ENCODE measurements at places on chromosomes 7 and 10.

- no peak for DNase-seq
These were observed 99.3 kb upstream of the FAM20C start for GRCh38 chr7:92888-93672.

DNA sequence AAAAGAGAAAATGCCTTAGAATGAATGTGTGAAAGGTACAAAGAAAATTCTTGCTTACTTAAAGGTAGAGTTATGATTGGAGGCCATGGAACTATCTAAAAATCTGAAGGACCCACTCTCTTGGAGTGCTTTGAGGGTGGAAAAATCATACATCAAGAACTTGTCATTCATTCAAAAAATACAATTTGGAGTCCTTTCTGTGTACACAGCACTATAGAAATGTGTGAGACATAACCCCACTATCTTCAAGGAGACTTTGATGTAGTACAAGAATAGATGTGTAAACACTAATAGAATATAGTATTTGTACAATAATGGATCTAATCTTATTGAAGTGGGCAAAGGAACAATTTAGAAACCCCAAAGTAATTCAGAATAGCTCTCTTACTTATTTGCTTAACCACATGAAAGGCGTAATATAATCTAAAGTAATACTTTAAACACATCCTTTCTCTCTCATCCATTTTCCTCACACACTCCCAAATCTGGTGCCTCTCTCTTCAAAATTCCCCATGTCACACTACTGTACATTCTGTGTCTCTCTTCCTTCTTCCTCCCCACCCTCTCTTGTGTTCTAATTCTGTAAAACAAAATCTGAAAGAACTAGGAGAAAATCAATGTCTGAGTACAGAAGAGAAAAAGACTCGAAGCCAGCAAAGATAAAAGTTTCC is 166.7 kb downstream of the DNAJB9 start:
- DNase-seq, result no peak

GRCh38 chr10:20350509-20350908 is 534.3 kb downstream of the PLXDC2 start:
- no peak for DNase-seq

DNA sequence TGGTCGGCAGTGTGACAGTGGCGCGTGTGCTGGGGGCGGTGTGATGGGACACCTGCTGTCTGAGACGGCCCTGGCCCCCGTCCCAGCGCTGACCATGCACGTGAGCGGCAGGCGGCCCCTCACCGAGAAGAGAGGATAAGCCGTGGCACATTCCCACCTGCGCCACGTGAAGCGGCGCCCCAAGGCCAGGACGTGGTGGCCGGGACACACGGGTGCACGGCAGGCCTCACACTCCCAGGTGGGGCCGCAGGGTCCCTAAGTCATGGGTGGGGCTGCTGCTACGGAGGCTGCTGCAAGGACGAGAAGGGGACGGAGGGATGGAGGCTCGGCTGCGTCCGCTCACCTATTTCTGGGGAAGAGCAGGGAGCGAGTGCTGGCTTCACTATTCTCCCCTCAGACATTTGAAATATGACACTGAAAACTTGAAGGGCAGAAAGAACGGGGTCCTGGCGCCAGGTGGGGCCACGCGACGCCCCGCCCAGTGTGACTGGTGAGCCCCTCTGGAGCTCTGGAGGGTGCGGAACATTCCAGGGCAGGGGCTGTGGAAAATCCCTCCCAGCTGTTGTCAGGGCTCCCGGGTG is 7.5 kb downstream of the CYP2W1 start:
- DNase-seq, result no peak

- no peak for DNase-seq
These were observed 1.7 kb downstream of the ABHD11 start for GRCh38 chr7:73736885-73737284.

DNA sequence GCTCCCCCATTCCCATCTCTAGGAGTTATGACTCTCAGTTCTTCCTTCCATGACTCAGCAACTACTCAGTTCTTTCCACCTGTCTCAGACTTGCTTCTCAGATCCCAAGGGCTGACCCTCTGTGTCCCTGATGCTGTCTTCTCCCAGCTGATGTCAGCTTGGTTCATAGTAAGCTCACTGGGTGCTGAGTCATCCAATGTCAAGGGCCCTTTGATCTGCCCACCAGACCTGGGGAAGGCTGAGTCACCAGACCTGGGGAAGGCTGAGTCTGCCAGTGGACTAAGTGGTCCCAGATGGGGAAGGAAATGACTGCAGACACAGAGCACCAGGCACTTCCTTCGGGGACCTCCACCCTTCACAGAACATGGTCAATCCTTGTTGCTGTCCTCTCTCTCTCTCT is 76.1 kb upstream of the ZEB1 start:
- peak; percentile 16 for DNase-seq

DNA sequence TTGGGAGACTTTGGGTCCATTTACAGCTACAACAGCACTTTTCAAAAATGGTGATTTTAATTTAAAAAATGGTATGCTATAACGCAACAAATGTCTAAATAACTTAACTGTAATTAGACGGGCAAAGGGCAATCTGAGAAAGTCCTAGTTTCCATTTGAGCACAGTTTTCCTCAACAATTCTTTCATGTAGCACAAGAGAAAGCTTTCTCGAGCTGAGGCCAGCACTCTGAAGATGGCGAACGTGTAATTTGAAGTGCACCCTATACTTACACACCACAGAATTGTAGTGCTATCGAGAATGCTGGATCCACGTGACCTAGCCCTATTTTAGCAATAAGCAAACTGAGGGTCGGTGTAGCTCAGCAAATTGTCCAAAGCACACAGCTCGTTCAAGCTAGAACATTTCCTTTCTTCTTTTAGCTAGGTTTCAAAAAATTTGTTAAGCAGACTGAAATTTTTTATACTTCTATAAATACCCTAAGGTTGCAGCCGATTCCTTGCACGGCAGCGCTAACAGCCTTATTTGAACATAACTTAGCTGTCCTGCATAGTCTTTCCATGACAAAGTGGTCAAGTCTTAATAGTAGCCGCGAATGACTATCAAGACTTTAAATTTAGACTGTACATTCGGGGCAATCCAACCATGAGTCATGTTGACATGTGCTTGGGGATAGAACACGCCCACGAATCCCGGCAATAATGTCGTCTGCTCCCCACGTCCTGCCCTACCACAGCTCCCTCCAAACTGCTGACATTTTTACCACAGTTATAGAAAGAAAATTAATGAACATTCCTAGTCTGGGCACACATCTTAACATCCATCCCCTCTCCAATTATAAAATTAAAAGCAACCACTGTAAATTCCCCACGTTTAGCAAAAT is 10.0 kb downstream of the KLF6 start:
- no peak for DNase-seq

DNA sequence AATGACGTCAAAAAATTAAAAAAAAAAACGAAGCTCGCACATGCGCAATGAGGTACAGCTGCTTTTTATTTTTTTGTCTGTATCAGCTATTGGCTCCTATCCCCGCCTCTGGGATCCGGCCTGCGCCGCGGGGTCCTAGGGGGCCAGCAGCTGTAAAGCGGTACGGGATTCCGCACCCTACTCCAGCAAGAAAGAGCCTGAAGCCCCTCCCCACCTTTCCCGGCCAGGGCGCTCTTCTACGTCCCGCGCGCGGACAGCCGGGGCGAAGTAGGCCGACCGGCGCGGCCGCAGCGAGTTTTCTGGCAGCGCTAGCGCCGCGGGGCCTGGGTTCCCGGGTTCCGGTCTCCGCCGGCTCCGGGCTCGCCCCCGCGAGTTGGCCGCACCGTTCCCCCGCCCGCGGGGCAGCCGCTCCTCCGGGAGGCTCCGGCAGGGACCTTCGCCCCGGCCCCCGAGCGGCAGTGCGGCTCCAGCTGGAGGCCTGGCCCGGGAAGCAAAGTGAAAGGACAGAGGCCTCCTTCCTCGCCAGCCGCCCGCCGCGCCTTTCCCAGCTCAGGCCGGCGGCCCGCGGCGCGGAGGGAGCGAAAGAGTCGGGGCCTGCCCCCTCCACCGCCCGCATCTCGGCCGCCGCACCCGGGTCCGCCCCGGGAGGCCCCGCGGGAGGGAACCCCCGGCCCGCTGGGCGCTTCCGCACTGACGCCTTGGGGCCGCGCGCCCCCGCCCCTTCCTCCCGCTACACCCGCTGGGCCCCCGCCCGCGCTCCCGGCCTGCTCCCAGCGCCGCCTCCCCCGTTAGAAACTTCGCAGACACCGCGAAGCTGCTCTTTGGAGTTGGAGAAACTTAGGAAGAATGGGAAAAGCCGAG is 4.7 kb upstream of the SPAG6 start:
- DNase-seq, result peak; percentile 93

DNA sequence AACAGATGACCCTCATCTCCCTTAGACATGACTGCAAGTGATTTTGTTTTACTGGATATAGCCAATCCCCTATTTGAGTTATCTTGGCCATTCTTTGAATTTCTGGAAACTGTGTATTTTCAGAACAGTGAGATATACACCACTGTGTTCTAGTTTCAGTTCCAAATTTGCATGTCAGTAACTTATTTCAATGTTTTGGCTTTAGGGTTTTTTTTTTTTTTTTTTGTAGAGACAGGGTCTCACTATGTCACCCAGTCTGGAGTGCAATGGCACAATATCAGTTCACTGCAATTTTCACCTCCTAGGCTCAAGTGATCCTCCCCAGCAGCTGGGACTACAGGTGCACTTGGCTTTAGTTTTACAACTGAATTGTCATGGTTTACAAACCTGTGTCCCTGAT is 67.2 kb downstream of the ATAD1 start:
- DNase-seq, result no peak

- DNase-seq, result no peak
These were observed 144.6 kb downstream of the SEMA3E start for GRCh38 chr7:83504330-83504729.

- DNase-seq, result no peak
These were observed 279.5 kb downstream of the CELF2 start for GRCh38 chr10:11297136-11297535.

GRCh38 chr7:97145068-97145467 is 27.6 kb downstream of the SDHAF3 start:
- peak; percentile 60 for DNase-seq

DNA sequence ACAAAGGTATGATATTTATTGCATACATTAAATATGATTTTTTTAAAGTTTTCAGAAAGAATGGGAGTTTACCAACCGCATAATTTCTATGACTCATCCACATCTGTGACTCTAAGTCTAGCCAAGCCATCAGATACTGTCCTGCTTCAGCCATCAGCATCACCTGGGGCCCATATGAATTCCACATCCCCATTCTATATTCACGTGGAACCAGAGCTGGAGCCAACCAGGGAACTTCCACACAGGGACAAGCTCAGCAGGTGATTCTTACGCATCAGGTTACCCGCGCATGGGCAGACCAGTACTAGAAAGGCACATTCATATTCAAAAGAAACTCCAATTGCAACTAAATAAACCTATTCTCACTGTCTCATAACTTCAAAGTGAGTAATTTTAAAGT is 817.7 kb upstream of the IGFBP3 start:
- no peak for DNase-seq

- no peak for DNase-seq
These were observed 45.2 kb downstream of the EXOC4 start for GRCh38 chr7:133298080-133298479.

DNA sequence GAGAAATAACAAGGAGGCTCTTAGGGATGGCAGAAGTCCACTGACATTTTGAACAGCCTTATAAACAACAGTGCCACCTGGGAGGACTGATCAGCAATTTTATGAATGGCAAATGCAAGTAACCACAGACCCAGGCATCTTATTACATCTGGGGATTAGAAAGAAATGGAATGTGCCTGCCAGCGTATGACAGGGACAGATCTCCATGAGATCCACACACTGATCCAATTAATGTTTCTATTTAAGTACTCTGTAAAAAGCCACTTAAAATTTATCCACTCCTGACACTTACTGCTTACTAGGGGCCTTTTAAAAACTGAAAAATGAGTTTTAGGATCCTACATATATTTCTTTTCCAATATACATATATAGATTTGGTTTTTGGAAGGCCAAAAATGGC is 28.6 kb downstream of the PARD3 start:
- DNase-seq, result no peak

DNA sequence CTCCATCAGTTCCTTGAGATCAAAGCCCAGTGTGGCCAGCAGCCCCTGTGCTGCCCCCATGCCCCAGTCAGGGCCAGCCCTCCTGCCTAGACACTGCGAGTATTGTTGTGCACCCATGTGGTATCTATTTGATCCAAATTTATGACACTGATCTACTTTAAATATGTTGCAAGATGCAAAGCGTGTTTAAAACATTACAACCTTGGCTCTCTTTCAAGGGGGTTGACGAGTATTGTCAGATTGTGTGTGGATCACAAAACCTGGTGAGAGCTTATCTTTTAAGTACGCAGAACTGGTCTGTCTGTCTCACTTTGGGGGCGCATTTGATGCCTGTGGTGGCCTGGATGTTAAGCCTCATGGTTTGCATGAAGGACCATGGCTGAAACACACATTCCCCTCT is 108.9 kb downstream of the COL13A1 start:
- DNase-seq, result no peak

DNA sequence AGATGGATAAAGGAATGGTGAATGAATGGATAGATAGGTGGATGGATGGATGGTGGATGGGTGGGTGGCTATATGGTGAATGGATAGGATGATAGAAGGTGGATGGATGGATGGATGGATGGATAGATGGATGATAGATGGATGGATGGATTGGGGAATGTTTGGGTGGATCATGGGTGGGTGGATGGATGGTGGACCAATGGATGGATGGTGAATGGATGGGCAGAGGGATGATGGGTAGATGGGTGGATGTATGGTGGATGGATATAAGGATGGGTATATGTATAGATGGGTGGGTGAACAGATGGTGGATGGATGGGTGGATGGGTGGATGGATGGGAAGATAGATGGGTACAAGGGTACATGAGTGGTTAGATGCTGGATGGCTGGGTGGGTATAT is 322.4 kb downstream of the ADARB2 start:
- DNase-seq, result no peak

DNA sequence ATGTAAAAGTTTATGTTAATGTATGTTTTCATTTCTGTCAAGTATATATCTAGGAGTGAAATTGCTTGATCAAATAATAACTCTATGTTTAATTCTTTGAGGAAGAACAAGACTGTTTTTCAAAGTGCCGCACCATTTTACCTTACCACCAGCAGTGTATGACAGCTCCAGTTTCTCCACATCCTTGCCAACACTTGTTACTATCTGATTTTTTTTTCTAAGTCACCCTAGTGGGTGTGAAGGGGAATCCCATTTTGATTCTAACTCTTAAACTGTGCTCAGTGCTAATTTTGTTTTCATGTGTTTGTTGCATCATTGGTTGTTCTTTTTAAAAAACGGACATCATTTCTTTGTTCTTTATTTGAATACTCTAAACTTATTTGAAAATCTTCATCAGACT is 120.2 kb upstream of the CDK6 start:
- no peak for DNase-seq

GRCh38 chr10:129760003-129760315 is 204.1 kb downstream of the EBF3 start:
- no peak for DNase-seq

GRCh38 chr10:26323219-26323618 is 106.6 kb downstream of the GAD2 start:
- no peak for DNase-seq

GRCh38 chr7:141280100-141280499 is 206.2 kb downstream of the TMEM178B start:
- no peak for DNase-seq

DNA sequence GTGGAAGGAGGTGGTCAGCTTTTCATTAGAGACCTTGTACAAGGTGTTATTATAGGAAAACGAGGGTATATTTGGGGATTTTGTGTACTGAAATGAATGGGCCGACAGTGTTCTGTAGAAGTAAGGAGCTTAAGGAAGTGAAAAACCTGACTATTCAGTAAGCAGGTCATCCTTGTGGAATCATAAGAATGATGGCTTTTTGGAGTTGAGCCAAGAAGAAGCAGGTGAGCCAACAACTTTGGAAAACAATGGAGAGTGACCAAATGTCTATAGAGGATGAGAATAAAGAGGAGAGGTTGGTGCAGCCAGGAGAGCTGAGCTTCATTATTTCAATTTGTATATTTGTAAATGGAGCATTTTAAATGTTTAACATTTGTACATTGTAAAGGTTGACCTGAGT is 595.7 kb downstream of the CCSER2 start:
- no peak for DNase-seq

All from hematopoietic multipotent progenitor cell treated with erythropoietin and hydrocortisone succinate and interleukin-3 and kit ligand, for 8 days (in vitro differentiated cells).